ENCODE measurements at places on chromosomes 6 and 20.

DNA sequence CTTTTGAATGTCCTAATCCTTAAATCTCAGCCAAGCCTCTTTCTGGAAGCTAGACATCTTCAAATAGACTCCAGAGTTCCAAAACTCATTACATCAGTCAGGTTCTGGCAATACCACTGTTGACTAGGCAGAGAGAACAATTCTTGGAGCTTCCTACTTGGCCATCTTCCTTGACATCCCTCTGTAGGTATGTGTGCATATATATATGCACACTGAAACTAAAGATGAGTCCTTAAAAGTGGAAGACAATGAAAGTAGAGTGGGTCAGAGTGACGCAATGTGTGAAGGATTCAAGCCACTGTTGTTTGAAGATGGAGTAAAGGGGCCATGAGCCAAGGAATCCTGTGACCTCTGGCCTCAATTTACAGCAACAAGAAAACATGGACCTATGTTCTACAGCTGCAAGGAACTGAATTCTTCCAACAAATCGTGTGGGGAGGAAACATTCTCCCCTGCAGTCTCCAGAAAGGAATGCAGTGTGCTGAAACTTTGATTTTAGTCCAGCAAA lies 18.7 kb upstream of the DUSP22 start:
- no peak for DNase-seq

DNA sequence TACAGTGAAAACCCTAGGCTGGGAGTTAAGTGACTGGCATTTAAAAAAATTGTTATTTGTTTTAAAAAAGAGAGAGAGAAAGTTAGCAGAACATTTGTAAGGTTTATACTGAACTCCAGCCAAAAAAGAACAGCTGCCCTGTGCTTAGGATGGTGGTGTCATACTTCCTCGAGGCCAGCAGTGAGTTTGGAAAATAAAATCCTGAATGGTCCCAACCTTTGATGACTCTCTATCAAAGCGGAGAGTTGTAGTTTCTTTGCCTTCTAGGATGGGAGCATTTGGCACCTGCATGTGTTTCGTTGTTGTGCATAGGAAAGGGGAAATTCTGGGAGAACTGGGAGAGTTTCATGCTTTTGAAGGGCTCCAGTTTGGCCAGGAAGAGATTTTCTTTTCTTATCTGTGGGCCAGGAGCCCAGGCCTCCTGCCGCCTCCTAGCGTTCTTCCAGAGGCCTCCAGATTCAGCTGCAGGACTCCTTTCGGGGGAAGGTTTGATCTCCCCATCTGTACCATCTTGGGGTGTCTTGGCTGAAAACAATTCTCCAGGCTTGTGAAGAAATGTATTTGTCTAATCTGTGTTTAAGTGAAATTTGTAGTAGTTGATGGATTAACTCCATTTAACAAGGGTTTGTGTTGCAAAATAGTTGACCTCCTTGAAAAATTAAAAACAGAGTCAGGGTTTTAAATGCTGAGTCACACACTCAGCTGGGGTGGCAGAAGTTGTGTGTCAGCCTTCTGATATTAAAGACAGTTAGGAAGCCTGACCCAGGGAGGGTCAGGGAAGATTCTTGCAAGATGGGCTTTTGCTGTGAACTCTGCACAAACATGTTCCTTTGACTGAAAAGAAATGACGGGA lies 63.4 kb downstream of the TXNDC5 start:
- peak; percentile 31 for DNase-seq

GRCh38 chr6:36893976-36894932 lies 8.5 kb downstream of the C6orf89 start:
- DNase-seq, result no peak

DNA sequence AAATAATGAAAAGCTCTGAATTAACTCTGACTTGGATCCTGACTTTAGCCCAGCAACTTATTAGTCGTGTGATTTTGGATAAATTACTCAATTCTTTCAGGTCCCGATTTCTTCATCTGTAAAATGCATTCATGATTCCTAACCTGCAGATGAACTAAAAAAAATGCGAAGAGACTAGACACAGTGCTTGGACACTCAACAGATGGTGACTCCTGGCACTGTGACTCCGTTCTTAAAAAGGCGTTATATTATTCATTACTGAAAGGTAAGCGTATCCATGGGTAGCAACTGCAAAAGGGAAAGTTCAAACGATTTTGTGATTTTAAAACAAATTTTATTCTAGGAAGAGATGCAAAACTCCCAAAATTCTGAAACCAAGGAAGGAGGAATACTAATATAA lies 226.3 kb downstream of the KIF16B start:
- no peak for DNase-seq

DNA sequence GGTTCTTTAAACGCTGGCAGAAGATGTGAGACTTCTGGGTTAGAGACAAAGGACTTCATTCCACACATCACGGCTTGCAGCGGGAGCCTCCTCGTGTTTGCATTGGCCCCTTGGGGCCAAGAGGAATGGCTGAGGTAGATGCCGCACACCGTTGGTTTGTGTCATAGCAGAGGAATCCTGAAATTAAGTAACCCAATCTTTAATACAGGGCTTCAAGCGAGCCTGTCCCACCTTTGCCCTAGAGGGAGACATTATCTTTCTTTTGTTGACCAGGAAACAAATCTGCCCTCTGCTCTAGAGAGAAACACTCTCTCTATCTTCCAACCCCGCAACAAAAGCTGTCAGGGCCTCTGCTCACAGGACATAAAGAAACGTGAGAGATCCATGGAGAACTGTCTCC lies 277.5 kb upstream of the ZFP64 start:
- no peak for DNase-seq

DNA sequence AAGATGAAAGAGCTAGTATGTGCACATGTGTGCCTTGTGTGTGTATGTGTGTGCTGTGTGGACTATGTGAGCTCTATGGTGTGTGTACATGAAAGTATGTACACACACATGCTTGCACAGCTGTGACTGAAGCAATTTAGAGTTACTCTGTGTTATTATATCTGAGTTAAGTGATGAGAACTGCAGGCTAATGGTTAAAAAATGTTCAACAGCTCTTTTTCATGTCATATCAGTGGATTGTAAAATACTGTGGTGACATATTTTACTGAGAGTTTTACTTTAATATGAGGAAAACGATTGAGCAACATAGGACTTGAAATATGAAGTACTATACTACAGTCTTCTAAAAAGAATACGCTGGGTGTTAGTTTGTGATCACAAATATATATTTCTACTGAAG lies 195.7 kb upstream of the KCNK16 start:
- DNase-seq, result no peak

- DNase-seq, result no peak
Observed at GRCh38 chr6:15427331-15428070, 181.6 kb downstream of the JARID2 start.

- DNase-seq, result no peak
Observed at GRCh38 chr20:29743101-29743931, 1514.1 kb upstream of the DEFB115 start.

DNA sequence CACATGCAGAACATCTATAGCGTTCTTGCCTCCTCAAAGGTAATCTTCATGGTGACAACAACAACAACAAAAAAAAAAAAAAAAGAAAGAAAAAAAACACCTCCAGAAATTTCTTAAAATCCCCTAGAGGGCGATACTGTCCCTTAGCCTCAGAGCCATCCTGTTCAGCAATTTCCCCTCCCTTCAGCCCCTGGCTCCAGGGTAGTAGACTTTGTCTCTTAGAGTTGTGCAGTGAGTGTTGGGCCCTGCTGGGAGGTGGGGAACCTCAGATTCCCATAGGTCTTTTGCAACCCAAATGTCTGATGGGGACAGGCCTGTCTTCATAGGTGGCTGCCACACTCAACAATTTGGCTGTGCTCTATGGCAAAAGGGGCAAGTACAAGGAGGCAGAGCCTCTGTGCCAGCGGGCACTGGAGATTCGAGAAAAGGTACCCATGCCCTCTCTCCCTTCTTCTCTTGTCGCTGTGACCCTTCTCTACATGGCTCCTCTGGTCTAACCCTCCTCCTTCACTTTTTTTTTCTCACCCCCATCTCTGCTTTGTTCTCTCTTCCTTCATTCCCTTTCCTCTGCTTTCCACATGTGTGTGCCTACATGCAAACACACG lies 6.0 kb upstream of the PTK7 start:
- DNase-seq, result peak; percentile 71

DNA sequence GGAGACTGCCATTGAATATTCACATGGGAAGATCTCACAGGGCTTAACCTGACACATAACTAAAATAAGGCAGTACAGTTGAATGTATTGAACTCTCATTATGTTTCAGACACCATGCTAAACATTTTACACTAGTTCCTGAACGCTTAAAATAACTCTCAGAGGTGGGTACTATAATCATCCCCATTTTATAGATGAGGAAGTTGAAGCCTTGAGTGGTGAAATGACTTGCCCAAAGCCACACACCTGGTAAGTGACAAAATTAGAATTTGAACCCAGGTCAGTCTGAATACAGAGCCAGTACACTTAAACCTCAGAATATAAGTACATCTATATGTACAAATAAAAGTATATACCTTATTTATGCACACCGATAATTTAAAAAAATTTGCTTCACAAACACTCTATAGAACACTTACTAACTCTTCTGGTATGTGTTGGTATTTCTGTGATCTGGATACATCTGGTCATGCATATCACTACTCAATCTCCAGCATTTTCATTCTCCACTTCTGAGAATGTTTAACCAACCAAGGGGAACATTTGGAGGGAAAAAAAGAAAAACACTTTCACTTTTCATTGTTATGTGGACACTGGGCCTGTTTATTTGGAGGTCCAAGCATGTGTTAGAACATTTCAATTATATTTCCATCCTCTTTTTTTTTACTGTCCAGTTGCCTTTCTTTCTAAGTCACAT lies 4.6 kb upstream of the BICRAL start:
- peak; percentile 72 for DNase-seq

DNA sequence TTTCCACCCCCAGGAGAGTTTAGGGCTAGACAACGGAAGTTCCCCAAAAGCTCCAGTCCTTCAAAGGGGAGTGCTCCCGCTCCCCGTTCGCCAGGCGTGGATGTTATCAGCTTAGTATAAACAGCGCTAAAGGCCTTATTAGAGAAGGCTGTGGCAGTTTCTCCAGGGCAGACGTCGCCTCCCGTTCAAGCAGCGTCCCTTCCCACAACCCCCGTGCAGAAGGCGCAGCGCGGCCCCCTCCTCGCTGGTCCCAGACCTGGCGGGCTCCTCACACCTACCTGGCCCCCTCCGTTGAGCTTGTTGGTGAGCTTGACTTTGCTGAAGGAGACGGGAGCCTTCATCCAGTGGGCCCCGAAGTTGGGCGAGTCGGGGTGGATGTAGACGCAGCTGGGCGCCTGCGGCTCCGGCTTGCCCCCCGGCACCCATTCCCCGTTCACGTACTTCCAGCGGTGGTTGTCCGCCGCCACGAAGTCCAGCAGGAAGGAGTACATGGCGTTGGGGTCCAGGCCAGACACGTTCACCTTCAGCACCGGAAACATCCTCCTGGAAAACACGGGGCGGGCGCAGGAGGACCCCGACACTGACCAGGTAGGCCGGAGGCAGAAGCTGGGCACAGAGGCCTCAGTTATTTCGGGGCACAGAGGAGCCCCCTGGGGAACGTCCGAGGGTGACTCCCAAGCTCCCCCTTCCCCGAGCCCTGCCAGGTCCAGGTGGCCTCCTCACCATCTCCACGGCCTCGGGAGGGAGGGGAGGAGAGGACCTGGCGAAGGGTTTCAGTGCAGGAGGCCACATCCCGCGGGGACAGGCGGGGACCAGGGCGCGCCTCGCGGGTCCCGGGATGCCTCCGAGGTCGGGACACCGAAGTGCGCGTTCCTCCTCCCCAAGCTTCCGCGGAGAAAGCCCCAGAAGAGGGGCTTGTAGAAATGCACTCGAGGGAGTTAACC lies 1.1 kb downstream of the TBXT start:
- no peak for DNase-seq

DNA sequence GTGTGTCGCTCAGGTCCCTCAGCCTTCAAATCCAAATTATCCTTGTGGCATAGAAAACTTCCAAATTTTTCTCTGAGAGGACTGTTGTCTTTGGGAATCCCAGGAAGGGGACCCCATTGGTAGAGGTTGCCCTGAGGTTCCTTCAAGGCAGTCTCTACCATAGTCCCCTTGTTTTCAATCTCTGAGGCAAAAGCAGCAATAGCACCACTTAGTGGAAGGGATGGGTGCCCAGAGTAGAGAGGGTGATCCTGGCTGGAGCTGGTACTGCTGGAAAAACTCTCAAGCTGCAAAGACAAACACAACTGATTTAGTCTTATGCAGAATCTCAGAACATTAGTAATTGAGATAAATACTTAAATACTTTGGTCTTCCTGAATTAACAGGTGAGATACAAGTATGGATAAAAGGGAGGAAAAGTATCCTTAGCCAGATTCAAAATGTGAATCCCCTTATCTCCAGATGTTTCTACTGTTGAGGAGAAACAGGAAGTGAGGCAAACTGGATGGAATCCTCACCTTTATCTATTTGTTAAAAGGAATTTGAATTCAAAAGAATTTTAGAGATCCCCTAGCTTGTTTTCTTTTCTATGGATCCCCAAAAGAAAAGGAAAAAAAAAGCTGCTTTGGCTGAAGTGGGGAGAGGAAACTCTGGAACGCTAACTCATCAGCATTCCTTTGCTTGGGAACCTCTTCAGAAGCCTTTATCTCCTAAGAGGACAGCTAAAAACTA lies 13.4 kb downstream of the ZNF318 start:
- DNase-seq, result peak; percentile 28

GRCh38 chr6:118377711-118378414 lies 170.2 kb upstream of the PLN start:
- DNase-seq, result no peak

DNA sequence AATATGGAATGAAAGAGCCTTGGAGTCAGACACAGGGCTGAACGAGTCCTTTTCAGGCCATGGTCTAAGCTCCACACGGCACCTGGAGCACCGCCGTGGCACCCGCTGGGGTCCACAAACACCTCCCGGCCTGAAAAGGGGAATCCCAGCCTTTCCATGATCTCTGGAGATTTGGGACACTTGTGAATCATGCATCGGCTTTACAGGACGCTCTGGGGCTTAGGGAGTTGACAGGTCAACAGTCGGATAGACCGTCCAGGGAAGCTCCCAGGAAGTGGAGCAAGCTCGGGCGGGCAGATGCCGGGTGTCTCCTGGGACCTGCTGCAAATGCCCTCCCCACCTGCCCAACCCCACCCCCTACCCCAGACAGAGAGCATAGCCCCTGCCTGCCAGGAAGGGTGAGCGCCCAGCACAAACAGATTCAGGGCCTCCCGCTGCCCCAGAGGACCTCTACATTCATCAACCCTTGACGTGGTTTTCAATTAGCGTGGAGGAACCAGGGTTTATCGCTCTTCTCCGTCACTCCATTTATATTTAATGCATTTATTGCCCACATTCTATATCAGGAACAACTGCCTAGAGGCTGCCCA lies 53.6 kb downstream of the YTHDF1 start:
- DNase-seq, result no peak

DNA sequence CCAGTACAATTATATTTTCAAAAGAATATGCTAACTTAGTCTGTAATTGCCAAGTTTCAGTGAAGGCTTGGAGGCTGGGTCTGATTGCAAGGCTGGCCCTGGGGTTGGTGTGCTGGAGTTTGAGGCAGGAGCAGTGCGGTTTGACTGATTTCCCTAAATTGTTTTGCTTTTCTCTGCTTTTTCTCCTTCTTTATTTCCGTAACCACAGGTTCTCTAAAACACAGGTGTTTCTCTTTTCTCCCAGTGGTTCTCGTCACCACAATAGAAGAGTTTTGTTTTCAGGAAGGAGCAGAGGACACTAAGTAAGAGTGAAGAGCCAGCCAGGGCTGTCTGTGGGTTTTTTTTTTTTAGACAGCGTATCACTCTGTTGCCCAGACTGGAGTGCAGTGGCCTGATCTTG lies 8.2 kb upstream of the SNX9 start:
- no peak for DNase-seq

Measured in EL (cell line).